Dorsolateral prefrontal cortex (tissue), 122 donors: ENCODE measurements at places on chromosomes 5 and 9.

DNA sequence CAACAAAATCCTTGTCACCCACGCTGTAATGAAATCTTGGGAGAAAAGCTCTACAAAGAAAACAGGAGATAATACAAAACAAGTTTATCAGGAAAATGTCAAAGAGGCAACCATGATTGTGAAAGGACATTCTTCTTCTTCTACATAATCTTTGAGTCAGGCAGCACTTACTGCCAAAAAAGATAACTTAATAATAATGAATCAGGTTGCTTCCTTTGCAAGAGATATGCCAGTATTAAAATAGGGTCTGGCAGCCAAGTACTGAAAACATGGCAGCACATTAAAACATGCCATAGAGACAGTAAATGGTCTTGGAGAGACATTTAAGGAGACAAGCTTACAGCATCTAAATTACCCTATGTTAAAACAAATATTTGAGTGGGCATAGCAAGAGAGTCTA is 1573.4 kb downstream of the EFNA5 start:
- DNase-seq = no peak

DNA sequence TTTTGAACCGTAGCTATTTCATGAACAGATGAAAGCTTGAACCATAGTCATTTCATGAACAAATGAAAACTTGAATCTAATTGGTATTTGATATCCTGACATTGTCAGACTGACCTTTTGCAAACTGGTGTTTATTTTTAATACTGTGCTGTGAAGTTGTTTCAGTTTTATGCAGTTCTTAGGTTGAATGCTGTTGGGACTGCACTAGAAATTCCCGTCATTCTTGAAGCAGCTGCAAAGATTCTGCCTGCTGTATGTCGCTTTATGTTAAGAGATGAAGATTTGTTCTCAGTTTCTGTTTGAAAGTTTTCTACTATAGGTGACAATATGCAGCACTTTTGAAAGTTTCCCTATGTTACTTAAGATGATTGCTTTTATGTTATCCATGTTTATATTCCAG is 22.5 kb upstream of the FAM120AOS start:
- DNase-seq = no peak

- no peak for DNase-seq
Observed at GRCh38 chr5:173236531-173237142, 1.6 kb upstream of the NKX2-5 start.

DNA sequence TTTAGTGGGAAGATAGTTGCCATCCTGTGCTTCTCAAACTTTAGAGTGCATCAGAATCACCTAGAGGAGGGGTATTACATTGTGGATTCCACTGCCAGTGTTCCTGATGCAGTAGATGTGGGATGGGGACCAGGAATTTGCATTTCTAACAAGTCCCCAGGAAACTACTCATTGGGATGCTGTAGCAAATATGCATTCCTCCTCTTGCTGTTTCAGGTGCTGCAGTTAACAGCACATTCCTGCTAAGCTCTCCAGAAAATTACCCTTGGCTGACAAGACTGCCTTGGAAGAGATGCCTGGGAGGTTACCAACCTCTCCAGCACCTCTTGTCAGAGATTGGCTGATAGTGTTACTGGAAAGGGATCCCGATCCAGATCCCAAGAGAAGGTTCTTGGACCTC is 270.5 kb downstream of the OSTF1 start:
- DNase-seq = no peak

GRCh38 chr5:60586307-60586901 is 113.6 kb downstream of the DEPDC1B start:
- DNase-seq = no peak

- DNase-seq = no peak
Observed at GRCh38 chr9:70466976-70467561, 52.6 kb upstream of the KLF9 start.

GRCh38 chr5:57491369-57491965 is 8.9 kb upstream of the ACTBL2 start:
- no peak for DNase-seq
